ENCODE measurements at places on chromosomes 1 and 21.

DNA sequence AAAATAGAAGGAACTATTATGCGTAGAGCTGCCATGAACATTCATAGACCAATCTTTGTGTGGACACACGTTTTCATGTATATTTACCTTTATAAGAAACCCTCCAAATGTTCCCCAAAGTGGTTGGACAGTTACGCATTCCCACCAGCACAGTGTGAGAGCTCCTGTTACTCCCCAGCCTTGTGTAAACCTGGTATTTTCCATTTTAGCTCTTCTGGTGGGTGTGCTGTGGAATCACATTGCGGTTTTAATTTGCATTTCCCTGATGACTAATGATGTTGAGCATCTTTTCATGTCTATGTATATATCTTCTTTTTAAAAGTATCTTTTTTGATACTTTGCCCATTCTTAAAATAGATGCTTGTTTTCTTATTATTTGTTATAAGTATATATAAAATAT lies 3.2 kb upstream of the UBASH3A start:
- DNase-seq = no peak

- DNase-seq = no peak
Observed at GRCh38 chr1:193519922-193520321, 333.5 kb upstream of the B3GALT2 start.

- DNase-seq = no peak
Observed at GRCh38 chr1:100387209-100387608, 34.9 kb downstream of the CDC14A start.

- no peak for DNase-seq
Observed at GRCh38 chr1:68173283-68173935, 58.9 kb downstream of the WLS start.

GRCh38 chr1:22612671-22613571 lies 23.5 kb upstream of the C1QA start:
- no peak for DNase-seq

- no peak for DNase-seq
Observed at GRCh38 chr1:21497466-21498061, 11.7 kb upstream of the ALPL start.

- DNase-seq = no peak
Observed at GRCh38 chr1:224054611-224055010, 59.3 kb upstream of the FBXO28 start.

- DNase-seq = no peak
Observed at GRCh38 chr1:176733661-176734060, 270.7 kb downstream of the PAPPA2 start.

- DNase-seq = no peak
Observed at GRCh38 chr1:15526021-15526489, 593 bp upstream of the DNAJC16 start.

- DNase-seq = no peak
Observed at GRCh38 chr1:208029381-208030287, 118.7 kb upstream of the CD34 start.

GRCh38 chr21:43341378-43342161 lies 85.4 kb downstream of the SIK1 start:
- no peak for DNase-seq

- DNase-seq = no peak
Observed at GRCh38 chr1:11526071-11526895, 47.3 kb downstream of the DISP3 start.

GRCh38 chr1:198680174-198680875 lies 41.5 kb downstream of the PTPRC start:
- no peak for DNase-seq

- DNase-seq = no peak
Observed at GRCh38 chr1:93779540-93780165, 98.0 kb upstream of the BCAR3 start.

GRCh38 chr1:225424562-225425200 lies 3.2 kb downstream of the LBR start:
- no peak for DNase-seq

DNA sequence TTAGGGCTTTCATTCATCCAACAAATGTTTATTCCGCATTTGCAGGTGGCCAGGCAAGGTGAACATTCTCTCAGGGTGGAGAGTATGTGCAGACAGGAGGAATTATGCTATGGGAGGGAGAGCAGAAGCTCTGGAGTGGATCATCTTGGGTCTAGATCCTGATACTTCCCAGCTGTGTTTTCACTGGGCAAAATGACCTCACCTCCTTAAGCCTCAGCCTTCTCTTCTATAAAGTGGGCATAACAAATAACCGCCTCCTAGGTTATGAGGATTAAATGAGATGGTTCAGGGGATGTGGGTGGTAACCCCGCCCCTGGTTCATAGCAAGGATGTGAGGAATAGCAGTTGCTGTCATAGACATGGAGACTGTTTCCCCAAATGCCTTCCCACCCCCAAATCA lies 1.7 kb upstream of the TMEM51 start:
- no peak for DNase-seq

Data from activated CD4-positive, alpha-beta T cell treated with anti-CD3 and anti-CD28 coated beads, Interleukin-2, amount 50 U/mL, for 24 hours (primary cell).